ENCODE measurements at places on chromosomes 4 and X.

GRCh38 chr4:2287594-2287915 is 25.6 kb upstream of the MXD4 start:
- no peak for DNase-seq

- no peak for DNase-seq
Observed at GRCh38 chr4:6575503-6576240, 683 bp downstream of the MAN2B2 start.

- DNase-seq: no peak
Observed at GRCh38 chr4:125313989-125314667, 627 bp upstream of the FAT4 start.

GRCh38 chrX:17597836-17598439 is 139.4 kb upstream of the SCML1 start:
- no peak for DNase-seq

DNA sequence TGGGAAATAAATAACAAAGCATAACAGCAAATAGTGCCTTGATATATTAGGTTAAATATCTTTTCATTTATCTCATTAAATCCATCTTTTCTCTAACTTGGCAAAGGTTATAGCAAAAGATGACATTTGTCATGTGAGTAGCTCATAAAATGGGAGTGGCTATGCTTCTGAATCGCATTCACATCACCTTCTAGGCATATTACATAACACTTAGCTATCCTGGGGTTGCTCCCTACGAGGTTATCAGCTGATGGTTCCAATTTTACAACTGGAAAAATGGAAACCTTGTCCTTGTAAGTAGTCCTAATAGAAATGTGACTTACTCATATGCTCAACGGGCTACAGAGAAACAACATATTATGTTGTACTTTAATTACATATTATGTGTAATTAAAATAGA is 10.3 kb upstream of the CASP6 start:
- DNase-seq: no peak
